Fibroblast of gingiva (primary cell): ENCODE measurements at places on chromosomes 1 and 21.
A peak's percentile ranks its signal among the peaks of the same experiment; 100 is the strongest.

DNA sequence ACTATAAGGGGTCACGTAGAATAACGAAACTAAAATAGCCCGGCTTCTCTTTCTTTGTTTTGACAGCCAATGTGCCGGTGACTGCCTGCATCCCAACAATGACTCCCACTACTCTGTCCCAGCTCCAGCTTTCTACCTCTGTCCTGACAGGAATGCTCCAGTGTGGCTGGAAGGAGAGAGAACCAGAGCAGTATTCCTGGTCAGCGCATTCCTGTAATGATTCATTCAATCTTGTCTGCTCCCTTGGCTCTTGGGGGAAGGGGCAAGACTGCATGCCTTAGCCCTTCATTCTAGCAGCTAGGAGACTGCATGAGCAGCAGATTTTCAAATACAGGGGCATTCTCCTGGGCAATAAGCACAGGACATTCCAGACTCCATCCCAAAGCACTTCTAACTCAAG is 132.1 kb upstream of the PRMT6 start:
- DNase-seq: no peak

DNA sequence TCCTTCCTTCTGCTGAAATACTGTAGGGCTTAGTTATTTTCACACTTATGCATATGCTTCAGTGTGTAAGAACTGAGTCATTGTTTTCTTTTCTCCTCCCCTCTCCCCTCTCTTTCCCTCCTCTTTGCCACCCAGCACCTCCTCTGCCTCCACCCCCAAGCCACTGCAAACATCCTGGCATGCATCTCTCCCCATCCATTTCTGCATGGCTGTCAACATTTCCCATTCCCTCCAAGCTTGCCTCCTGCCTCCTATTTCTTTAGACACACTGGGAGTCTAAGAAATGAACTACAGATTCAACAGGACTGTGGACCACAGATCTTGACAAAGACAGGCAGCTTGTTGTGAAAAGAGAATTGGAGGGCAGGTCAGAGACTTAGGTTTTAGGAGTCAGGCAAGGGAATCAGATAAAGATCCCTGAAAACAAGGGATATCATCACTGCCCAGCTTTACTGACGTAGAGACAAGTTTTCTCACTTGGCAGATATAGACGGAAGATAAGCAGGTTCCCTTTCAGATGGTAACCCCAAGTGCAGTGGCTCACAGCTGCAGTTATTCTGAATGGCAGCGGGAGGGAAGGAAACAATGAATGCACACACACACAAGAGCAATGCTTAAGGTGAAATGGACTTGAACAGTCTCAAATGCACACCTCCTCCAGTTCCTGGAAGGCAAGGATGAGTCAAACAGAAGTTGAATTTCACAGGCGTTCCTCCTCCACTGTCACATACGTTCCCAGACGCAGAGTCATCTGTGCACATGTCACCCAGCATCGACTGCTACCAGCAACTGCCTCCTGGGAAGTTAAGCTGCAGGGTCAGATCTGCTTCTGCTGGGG is 56.1 kb downstream of the HIVEP3 start:
- DNase-seq: no peak

DNA sequence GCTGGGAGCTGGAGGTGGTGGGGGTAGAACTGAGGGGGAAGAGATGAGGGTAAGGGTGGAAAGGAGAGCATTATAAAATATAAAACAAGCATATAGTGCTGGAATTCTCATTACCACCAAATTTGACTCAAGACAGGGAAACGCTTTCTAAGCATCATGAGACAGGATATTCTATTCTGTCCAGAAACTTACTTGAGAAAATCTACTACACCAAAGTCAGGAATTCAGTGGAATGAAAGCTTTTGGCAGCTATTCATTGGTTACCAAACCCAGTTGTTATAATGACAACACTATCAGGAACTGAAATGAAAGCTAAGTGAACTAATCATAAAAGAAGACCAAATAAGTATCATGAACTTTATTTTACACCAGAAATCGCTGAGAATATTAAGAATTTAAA is 14.5 kb downstream of the AIDA start:
- DNase-seq: peak; percentile 54

GRCh38 chr1:1616045-1616790 is 918 bp downstream of the MIB2 start:
- DNase-seq: peak; percentile 47

GRCh38 chr1:85326851-85327250 is 50.4 kb upstream of the BCL10 start:
- no peak for DNase-seq

- no peak for DNase-seq
Observed at GRCh38 chr1:45033356-45033755, 21.3 kb downstream of the UROD start.

- no peak for DNase-seq
Observed at GRCh38 chr1:178935610-178936009, 64.7 kb upstream of the ANGPTL1 start.

GRCh38 chr1:185440877-185441276 is 123.8 kb upstream of the IVNS1ABP start:
- peak; percentile 36 for DNase-seq

DNA sequence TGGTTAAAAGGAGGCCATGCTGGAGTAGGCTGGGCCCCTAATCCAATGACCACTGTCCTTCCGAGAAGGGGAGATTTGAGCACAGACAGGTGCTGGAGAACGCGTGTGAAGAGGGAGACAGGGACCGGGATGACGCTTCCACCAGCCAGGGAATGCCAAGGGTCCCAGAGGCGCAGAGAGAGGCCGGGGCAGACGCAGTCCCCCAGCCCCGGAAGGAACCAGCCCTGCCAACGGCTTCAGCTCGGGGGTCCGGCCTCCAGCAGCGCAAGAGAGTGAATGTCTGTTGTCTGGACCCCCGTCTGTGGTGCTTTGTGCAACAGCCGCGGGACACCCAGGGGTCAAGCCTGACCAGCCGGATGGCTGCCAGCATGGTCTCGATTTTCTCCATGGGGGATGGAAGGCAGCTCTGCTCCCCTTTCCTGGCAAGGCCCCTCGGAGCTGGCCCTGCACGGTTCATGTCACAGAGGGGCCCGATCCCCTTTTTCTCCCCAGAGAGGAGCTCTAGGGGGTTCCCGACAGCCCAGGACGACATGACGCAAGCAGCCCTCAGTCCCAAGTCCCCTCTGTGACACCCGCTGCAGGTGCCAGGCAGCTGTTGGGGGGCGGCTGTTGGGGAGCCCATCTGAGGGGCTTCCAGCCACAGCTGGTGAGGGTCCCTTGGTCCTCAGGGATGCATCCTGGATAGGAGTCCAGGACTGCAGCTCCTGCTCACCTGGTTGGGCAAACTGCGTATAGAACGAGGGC is 73.5 kb downstream of the SIK1 start:
- no peak for DNase-seq
